NCI-H1930 (cell line): ENCODE measurements at places on chromosomes 3 and 15.

DNA sequence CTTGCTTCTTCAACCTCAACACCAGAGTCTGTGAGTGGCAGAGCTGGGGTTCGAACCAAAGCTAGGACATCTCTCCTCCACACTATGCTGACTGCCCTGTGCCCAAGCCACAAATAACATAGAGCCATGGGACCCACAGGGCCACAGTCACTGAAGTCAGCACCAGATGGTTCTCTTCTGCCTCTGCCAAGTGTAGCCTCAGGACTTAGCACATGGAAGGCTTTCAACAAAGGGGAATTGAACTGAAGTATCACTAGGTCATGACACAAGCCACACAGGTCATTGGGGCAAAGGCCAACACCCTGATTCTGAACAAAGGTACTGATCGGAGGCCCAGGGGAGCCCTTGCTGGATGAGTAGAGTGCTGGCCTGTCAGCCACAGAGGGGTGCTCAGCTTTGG is 83.6 kb downstream of the BDH1 start:
- no peak for DNase-seq

DNA sequence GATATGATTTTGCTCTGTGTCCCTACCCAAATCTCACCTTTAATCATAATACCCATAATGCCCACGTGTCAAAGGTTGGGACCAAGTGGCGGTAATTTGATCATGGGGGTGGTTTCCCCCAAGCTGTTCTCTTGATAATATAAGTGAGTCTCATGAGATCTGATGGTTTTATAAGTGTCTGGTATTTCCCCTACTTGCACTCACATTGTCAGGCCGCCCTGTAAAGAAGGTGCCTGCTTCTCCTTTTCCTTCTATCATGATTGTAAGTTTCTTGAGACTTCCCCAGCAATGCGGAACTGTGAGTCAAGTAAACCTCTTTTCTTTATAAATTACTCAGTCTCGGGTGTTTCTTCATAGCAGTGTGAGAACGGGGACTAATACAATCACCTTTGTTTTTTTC is 279.8 kb downstream of the ARPP21 start:
- no peak for DNase-seq

DNA sequence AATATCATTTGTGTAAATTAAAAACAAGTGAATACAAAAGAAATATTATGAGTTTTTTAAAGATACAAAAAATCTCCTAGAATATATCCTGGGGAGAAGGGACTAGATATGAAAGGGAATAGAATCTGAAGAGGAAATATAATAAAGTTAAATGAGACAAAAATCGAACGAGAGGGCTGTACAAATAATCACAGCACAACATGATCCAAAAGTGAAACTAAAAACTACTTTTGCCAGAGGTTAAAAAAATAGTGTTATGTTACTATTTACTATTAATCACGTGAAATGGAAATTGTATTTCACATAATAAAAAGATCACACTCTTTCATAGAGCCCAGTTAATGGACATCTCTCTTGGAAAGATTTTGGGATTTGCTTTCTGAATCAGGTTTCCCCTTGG is 28.6 kb downstream of the CGGBP1 start:
- no peak for DNase-seq

GRCh38 chr3:39641274-39641673 is 168.1 kb upstream of the MYRIP start:
- DNase-seq: no peak

- no peak for DNase-seq
These were observed 8.3 kb downstream of the IQSEC1 start for GRCh38 chr3:13064964-13065363.

GRCh38 chr15:89132611-89133507 is 44.6 kb downstream of the ABHD2 start:
- DNase-seq: no peak

GRCh38 chr3:18780959-18781358 is 355.8 kb upstream of the SATB1 start:
- DNase-seq: no peak

DNA sequence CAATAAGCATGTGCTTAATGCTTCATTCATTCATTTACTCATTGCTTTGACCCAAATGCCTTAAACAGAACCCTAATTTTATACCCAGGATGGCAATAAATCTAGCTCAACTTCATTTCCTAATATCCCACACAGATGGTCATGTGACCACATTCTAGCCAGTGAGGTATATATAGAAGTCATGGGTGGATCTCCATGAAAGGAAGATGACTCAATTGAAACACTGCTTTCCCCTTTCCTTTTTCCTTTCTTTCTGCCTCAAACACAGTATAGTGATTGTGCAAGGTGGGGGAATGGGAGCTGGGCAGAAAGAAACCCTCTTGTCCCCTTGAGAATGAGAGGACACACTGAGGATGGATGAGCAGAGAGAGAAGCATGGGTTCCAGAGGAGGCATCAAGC is 183.5 kb upstream of the PRICKLE2 start:
- DNase-seq: no peak

DNA sequence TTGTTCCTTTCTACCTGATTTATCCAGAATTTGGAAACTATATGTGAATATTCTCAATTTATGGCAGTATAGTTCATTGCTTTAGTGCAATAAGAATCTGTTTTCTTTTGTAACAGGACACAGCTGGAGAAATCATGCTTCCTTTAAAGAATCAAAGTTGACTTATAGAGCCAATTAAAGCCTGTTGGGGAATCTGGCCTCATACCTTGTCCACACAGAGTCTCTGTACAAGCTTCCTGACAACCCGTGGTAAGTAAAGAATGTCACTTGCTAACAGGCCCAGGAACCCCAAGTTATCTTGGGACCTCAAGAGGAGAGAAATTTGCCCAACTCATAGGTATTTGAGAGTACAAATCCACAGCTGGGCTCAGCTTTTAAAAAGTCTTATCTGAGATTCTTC is 10.2 kb downstream of the ZNF445 start:
- DNase-seq: no peak

DNA sequence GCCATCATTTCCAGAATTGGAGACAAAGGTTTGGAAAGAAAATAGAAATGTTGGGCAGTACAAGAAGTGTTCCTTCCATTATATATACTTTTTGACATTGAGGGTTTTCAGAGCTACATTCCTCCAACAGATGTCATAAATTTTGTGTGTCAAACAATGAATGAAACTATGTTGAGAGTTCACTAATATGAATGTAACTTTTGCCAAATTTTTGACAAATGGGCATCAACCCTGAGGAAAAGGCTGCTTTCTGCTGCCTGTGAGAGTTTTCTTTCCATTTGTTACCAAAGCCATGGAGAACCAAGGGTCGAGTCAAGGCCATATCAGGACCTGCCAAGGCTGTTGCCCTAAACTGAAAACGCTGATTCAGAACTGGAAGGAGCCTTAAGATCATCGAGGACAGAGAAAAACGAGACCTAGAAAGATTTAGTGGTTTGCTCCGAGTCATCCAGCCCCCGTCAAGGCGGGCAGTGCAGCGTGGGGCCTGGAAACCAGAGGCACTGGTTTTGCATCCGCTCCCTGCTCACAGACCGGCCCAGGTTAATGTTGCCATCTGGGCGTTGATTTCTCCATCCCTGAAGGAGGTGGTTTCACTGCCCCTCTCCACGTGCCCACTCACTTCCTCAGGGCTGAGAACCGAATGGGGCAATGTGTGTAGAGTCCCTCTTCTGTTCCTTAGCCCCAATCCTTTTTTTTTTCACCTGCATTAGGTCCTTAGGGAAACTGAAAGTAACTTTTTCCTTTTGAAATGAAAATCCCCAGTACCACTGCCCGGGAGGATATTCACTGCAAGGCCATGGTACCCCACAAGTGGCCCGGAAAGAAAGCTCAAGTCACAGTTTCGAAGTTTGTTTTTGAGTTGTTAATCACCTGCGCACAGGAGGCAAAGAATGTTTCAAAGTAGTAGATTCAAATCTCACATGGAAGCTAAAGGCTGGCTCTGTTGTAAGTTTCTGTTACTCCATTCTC is 32.8 kb downstream of the TPM1 start:
- no peak for DNase-seq

GRCh38 chr15:80536716-80537115 is 132.5 kb downstream of the ARNT2 start:
- no peak for DNase-seq

DNA sequence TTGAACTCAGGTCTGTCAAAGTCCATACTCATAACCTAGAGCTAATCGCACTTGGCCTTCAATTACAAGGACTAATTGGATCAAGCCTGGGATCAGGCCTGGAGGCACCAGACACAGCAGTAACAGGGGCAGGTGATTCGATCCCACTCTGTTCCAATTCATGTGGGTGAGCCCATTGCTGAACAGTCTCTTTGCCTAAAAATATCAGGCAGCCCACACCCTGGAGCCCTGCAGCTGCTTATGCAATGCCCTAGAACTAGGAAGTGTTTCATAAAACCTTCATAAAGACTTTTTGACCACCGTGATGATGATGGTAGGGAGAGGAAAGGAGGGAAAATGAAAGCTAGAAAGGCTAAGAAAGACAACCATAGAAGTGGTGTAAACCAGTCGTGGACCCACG is 47.8 kb upstream of the NEO1 start:
- DNase-seq: no peak

DNA sequence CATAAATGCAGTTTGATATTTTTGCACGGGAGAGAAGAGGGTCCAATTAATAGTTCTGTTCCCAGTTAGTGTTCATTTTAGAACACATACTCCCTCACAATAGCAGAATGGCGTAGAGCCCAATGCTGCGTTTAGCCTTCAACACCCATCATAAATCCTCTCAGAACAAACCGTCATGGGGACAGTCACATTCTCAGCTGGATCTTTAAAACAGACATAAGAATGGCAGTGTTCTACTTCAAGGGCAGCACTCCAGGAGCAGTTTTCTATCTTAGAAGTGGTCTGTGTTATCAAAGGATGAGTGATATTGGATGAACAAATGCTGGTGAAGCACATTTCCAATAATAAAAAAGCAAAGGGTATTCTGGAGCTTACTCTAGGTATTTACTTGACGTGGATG is 230.5 kb downstream of the PDZRN3 start:
- DNase-seq: no peak

- DNase-seq: no peak
These were observed 86.4 kb downstream of the WWTR1 start for GRCh38 chr3:149571381-149571780.

DNA sequence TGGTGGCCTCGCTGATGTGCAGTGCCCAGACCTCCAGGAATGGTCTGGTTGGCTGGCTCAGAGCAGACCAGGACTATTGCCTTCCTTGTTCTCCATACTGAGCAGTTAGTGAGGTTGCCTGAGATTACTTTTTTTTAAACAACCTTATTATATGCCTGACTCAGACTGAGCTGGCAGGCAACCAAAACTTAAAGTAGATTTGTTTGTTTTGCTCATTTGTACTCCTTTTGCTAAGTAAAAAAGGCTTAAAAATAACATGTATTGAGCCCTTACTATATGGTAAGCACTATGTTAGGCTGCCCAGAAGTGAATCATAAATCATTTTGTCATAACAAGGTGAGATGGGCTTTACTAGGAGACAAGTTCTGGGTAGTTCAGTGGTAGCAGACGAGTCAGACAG is 92.4 kb downstream of the GHSR start:
- no peak for DNase-seq

DNA sequence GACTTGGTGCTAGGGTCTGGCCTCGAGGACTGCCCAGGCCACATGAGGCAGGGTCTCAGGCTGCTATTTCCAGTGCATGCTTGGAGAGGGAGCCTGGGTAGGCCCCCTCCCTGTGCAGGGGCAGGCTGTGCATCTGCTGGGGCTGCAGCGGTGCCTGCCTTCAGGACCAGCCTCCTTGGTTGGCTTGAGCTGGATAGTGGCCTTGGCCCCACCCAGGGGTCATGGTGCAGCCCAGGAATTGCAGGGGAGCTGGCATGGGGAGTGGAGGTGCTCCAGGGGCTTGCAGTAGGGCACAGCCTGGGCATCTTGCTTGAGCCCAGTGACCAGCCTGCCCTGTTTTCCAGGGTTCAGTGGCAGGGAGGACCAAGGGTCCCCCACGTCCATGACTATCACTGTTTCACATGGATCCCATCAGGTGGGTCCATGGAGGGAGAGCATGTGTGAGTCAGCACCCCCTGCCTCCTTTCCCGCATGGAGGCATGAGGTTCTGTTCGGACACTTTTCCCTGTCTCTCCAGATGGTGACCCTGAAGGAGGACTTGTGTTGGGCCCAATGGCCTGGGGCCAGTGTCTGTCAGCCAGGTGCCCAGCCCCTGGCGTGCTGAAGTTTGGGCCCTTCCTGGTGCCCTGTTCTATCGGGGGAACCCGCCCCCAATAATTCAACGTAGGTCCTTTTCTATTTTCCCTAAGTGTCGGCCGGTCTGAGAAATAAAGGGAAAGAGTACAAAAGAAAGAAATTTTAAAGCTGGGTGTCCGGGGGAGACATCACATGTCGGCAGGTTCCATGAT is 218.6 kb downstream of the SNRPN start:
- DNase-seq: no peak

DNA sequence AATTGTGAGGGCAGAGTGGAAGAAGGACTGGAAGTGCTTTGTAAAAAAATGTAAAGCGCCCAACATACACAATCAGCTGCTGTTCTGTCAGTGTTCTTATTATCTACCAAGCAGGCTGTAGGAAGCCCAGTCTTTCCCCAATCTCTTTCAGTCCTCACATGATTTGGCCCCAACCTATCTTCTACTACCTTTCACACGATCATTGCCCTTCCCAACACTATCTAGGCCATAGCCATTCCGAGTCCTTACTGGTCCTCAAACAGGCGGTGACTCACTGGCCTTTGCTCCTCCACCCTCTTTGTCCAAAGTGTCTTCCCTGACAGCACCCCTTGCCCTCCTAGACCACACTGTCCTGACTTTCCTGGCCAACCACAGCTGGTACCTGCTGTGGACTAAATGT is 861 bp upstream of the RFT1 start:
- no peak for DNase-seq

- DNase-seq: no peak
These were observed 23.1 kb downstream of the SCAP start for GRCh38 chr3:47452453-47453215.

- DNase-seq: no peak
These were observed 843.8 kb downstream of the VGLL3 start for GRCh38 chr3:86147119-86147518.

DNA sequence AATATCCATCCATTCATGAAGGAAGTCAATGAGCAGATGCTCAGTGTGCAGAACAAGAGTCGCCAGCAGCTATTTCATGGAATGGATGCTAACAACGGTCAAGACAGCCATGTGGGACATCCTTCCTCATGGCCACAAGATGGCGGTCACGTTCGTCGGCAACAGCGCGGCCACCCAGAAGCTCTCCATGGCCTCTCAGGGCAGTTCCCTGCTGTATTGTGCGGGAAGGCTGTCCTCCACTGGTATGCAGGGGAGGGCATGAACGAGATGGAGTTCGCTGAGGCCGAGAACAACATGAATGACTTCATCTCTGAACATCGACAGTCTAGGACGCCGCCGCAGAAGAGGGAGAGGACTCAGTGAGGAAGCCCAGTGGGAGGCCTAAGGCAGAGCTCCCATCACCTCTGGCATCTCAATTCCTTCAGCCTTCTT is 208.3 kb downstream of the TJP1 start:
- no peak for DNase-seq
